ENCODE measurements at places on chromosomes 7 and 10. TPM values are rescaled to one million over a fixed set of nuclear protein-coding genes. Genes with fewer than 3 reads are reported as not detected.

DNA sequence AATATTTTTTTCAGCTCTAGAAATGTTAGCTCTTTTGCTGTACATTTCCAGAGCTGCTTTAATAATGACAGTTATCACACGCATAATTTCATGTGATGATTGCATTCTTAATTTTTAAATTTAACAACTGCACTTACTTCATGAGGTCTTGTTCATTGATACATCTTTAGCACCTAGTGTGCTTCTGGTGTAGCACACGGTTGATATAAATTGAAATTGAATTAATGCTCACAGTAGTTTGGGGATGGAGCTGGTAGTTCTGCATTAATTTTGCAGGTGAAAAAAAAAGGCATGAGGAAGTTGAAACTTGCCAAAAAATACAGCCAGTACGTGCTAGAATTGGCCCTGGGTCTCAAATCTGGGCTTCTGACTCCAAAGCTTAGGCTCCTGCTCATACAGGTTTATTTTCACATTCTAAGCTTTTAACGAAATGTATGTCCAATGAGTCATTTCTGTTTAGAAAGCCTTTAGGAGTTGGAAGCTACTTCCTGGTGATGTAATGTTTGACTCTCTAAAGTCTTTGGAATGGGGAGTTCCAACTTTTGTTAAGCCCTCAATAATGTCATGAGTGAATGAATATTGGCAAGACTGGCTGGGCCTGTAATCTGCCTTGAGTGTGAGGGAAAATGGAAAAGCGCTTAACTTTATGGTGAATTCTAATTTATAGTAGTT lies 62.5 kb downstream of the DAGLB start:
- H3K27me3 ChIP-seq = no peaks in the 10 kb centered on the region
- no peak for DNase-seq
- peaks cover 29% of the 10 kb centered on the region for H3K36me3 ChIP-seq
- peak overlapping the region; percentile 50 for H3K27ac ChIP-seq
- H3K4me3 ChIP-seq = no peak overlapping the region

DNA sequence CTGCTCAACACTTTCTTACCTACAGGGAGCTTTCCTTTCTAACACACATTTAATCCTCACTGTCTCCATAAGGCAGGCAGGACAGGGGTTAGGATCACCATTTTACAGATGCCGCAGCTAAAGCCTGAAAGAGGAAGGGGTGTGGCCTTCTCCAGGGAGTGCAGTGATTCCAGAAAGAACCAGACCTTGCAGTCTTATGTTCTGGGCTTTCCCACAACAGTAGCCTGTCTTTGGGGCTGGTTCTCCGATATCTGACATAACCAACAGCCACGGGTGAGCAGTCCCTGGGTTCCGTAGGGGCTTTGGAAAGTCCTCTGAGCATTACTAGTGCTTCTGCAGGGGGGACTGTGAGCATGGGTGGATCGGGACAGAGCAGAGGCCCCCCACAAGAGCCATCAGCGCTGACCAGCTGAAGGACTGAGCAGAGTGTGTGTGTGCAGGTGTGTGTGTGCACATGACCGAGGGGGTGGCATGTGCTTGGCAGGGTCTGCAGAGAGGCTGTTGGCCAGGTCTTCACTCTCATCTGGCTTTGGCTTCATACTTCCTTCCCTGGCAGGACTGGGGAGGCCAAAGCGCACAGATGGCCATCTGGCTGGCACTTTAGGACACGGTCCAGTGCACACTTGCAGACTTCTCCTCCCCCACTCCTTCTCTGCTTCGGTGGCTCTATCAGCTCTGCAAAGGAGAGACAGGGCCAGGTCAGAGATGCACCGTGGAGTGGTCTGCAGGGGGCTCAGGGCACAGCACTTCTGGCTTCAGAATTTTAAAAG lies 400.3 kb downstream of the RPS24 start:
- H3K27me3 ChIP-seq = peaks cover 13% of the 10 kb centered on the region
- H3K27ac ChIP-seq = no peak overlapping the region
- H3K36me3 ChIP-seq = no peaks in the 10 kb centered on the region
- no peaks in the 10 kb centered on the region for H3K4me1 ChIP-seq
- no peak for DNase-seq

DNA sequence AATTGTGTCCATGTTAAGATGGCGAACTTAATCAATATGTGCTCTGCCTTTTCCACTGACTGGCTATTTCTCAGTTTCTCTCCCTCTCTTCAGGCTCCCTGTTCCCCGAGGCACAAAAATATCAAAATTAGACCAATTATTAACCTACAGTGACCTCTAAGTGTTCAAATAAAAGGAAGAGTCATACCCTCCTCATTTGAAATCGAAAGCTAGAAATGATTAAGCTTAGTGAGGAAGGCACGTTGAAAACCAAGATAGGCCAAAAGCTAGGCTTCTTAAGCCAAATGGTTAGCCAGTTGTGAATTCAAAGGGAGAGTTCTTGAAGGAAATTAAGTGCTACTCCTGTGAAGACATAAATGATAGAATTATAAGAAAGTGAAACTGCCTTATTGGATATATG lies 81.1 kb upstream of the MBL2 start:
- no peak overlapping the region for H3K4me3 ChIP-seq
- no peaks in the 10 kb centered on the region for H3K36me3 ChIP-seq
- H3K27me3 ChIP-seq = no peaks in the 10 kb centered on the region
- H3K4me1 ChIP-seq = no peaks in the 10 kb centered on the region
- H3K27ac ChIP-seq = no peak overlapping the region
- DNase-seq = no peak

DNA sequence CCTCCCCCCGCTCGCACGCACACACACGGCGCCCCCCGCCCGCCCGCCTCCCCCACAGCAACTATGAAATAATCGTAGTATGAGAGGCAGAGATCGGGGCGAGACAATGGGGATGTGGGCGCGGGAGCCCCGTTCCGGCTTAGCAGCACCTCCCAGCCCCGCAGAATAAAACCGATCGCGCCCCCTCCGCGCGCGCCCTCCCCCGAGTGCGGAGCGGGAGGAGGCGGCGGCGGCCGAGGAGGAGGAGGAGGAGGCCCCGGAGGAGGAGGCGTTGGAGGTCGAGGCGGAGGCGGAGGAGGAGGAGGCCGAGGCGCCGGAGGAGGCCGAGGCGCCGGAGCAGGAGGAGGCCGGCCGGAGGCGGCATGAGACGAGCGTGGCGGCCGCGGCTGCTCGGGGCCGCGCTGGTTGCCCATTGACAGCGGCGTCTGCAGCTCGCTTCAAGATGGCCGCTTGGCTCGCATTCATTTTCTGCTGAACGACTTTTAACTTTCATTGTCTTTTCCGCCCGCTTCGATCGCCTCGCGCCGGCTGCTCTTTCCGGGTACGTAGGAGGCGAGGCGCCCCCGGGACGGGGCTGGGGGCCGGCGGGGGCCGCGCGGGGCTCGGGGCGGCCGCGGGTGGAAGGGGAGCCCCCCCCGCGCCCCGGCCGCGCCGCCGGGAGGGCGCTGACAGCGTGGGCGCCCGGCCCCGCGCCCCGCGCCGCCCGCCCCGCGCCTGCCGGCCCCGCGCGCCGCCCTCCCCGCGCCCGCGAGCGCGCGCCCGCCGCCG lies 441 bp downstream of the BMI1 start:
- peaks cover 28% of the 10 kb centered on the region for H3K36me3 ChIP-seq
- DNase-seq = peak; percentile 58
- peak overlapping the region; percentile 80 for H3K4me3 ChIP-seq
- peak overlapping the region; percentile 92 for H3K27ac ChIP-seq
- H3K27me3 ChIP-seq = peaks cover 41% of the 10 kb centered on the region

GRCh38 chr7:129054438-129055293 lies at the start of gene TNPO3:
TSS of gene TNPO3 (minus strand) at chr7:129055111. CDS start at chr7:129054770, 341 bp downstream.
- peaks cover 24% of the 10 kb centered on the region for H3K36me3 ChIP-seq
- peak; percentile 92 for DNase-seq
- peaks cover 14% of the 10 kb centered on the region for H3K27me3 ChIP-seq
- H3K4me3 ChIP-seq = peak within 1 kb of the TSS; percentile 94

DNA sequence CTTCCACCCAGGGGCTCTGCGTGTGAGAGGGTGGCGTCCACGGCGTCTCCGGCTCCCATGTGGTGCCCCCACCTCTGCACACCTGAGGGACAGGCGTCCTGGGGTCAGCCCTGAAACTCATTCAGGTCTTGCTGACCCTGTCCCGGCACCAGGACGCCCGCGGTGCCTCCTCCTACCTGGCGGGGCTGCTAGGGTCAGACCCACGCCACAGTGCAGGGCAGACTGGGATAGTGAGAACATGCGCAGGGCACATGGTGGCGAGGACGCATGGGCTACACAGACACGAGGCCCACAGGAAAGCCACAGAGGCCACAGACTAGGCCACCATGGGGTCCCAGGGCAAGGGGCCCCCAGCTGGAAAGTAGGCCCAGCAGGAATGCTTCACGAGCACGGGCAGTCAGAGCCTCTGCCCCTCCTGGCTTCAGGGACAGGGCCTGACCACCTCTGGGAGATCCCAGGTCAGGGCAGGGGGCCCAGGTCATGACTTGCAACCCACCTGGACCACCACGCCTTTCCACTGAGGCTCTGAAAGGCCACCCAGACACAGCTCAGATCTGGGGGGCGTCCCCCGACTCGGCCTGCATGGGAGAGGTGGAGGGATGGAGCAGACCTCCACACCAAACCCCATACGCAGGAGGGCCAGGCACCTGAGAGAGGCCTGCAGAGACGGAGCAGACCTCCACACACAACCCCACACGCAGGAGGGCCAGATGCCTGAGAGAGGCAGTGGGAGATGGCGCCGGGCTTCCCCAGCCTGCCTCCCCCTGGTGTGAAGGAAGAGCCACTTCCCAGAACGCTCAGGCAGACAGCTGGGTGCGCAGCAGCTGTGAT lies 188.6 kb downstream of the ELFN1 start:
- DNase-seq = no peak
- no peaks in the 10 kb centered on the region for H3K27me3 ChIP-seq
- peaks cover 20% of the 10 kb centered on the region for H3K4me1 ChIP-seq

- no peaks in the 10 kb centered on the region for H3K36me3 ChIP-seq
- H3K27ac ChIP-seq = no peak overlapping the region
- no peaks in the 10 kb centered on the region for H3K4me1 ChIP-seq
- no peak overlapping the region for H3K4me3 ChIP-seq
- H3K27me3 ChIP-seq = peaks cover 7% of the 10 kb centered on the region
- DNase-seq = no peak
Measured at GRCh38 chr10:4533621-4534020, 292.4 kb upstream of the AKR1E2 start.

DNA sequence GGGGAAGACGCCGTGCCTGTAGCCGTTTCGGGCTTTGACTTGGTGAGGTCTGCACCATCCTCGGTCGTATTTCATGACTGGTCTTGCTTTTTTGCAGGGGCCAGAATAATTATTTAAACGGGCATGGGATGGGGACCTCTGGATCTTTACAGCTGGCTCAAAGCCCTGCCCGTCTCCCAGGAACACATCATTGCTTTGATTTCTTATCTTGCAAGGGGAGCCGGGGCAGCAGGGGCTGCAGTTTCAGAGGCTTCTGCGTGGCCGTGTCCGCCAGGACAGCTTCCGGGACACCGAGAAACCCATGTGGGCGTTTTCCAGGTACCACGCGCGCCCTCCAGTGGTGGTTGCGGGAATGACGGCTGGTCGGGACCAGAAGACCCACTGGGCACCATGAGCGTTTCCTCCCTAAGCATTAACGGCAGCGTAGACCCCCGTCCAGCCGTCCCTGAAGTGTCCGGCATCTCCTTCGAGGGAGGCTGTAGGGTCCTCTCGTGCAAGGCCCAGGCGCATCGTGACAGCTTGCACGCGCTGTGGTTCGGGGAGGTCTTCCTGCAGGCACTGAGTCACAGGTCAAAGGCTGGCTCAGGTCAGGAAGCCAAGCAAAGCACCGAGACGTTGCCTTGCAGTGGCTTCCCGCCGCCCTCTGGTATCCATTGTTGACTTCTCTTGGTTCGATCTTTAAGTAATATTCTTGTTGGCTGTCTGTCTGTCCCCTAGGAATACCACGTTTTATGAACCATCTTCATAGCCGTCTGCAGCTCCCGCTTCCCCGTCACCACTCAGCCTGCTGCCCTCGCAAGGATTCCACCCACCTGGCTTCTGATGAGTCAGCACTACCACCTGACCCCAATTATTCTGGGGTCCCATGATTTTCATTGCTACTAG lies 16.2 kb upstream of the ZFAND2A start:
- H3K36me3 ChIP-seq = no peaks in the 10 kb centered on the region
- H3K27me3 ChIP-seq = peaks cover 11% of the 10 kb centered on the region
- H3K4me1 ChIP-seq = peaks cover 17% of the 10 kb centered on the region
- peak overlapping the region; percentile 74 for H3K27ac ChIP-seq
- DNase-seq = peak; percentile 82

Gene AGR3
- not detected for total RNA-seq

Gene MGMT
- total RNA-seq = 19.3 TPM

Gene SFTPA1
- total RNA-seq = not detected
